ENCODE measurements at places on chromosomes 3 and 15.

- DNase-seq = no peak
Measured at GRCh38 chr3:31077826-31078225, 183.4 kb upstream of the GADL1 start.

DNA sequence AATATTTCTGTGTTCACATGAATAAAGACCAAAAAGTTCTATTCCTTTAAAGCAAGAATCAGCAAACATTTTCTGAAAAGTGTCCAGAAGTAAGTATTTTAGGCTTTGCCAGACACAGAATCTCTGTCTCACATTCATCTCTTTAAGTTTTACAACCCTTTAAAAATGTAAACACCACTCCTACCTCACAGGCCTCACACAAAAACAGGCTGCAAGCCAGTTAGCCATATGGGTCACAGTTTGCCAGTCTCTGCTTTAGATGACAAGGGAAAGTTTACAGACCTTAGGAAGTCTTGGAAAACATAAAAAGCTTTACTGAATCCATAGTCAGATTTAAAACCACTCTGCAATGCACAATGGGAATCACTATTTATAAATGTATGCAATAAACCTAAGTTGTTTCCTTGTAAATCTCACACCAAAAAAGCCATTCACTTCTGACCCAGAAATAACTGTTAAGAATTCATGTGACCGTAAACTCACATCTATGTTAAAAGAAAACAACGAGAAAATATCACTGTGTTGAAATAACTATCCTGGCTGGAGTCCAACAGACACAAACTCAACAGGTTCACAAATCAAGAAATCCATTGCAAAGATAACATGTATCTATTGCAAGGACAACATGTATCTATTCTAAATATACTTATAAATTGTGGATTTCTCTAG is 308.2 kb downstream of the ULK4 start:
- DNase-seq = no peak

- no peak for DNase-seq
Measured at GRCh38 chr3:87949879-87950208, 109.0 kb downstream of the CGGBP1 start.

- DNase-seq = no peak
Measured at GRCh38 chr3:156290924-156291271, 170.5 kb downstream of the KCNAB1 start.

DNA sequence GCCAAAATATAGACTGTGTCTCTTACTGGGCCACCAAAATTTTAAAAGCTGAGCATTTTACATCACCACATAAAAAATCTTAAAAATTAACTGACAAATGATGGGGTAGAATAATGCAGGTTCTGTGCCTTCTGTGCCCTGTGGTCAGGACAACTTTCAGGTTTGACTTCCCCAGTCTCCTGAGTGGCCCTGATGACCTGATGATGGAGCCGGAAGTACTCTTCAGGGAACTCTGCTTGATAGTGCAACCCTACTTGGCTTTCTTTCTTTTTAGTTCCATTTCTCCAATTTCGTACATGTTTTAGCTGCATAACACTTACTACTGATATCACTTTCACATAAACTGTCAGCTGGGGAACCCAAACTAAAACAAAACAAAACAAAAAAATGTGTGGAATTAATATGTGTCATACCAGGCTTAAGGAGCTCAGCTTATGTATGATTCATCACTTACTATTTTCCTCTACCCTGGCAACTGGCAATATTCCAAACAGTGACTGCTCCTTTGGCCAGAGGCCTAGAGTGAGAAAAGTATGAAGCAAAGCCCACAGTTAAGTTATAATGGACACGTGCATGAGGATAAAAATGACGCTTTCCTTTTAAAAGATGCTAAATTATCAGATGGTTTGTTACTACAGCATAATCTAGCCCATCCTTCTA is 194.3 kb downstream of the BCHE start:
- no peak for DNase-seq

DNA sequence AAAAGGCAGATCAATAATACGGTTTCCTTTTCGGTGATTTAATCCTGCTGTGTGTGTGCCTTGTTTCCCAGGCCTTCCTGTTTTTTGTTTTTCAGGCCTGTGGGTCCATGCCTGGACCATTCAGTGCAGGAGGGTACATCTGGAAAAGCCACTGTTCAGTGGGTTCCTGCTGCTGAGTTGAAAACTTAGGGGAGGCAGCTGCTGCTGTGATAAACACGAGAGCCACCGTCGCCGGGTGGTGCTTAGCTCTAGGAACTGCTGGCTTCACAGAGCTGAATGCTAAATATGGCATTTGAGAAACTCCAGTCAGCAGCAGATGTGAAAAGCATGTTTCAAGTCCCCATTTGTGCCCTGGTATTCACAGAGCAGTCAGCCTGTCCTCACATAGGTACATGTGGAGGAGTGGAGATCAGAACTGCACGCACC is 44.0 kb downstream of the SYNM start:
- no peak for DNase-seq

- no peak for DNase-seq
Measured at GRCh38 chr15:37576952-37577351, 357.5 kb upstream of the TMCO5A start.

- DNase-seq = no peak
Measured at GRCh38 chr3:42229942-42230688, 35.9 kb downstream of the CCK start.

GRCh38 chr3:146801492-146801891 is 196.3 kb upstream of the PLSCR5 start:
- DNase-seq = no peak

DNA sequence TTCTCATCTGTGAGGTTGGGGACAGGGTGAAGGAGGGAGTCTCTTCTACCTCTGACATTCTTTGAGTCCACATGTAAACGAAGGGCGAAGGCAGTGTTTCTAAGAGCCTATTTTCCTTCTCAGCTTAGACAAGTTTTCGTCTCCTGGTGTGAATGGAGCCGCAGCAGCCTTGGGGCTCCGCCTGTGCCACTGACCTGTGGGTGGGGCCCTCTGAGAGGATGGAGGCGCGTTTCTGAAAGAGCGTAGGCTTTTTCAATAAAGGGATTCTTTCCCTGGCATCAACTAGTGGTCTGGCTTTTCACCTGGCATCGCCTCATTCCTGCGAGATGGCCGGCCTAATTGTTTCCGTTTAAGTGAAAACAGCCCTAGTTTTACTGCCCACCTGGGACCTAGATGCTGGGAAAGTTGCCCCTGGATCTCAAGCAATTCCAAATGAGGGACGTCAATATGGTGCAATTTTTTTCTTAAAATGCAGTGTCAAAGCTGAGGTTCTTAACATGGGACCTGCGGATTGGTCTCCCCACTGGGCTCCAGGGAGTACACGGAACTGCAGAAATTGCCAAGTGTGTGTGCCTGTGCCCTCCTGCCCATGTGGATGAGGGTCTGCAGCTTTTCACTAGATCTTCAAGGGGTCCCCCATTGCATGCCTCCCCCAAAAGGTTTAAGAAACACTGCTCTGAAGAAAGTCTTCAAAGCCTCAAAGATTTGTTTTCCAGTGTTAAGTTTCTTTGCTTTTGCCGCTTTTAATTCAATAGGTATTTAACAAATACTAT is 958 bp downstream of the GLDN start:
- DNase-seq = no peak

DNA sequence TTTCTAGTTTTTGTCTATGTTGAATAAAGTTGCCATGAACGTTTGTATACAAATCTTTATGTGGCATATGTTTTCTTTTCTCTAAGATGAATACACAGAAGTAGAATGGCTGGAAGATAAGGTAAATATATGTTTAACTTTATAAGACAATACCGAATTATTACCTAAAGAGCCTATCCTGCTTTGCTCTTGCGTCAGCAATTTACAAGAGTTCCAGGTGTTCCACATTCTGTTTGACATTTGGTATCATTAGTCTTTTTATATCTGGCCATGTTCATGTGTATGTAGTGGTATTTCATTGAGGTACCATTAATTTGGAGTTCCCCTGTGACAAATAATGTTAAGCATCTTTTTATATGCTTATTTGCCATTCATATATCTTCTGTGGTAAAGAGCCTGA is 74.1 kb upstream of the TRIM42 start:
- DNase-seq = no peak
